ENCODE measurements at places on chromosomes 5 and 9. TPM values are rescaled to one million over a fixed set of nuclear protein-coding genes. Genes with fewer than 3 reads are reported as not detected.

Gene CDC25C
- 7.9 TPM for total RNA-seq

Gene ACO1
- 7.4 TPM for total RNA-seq

Gene FBXW11
- total RNA-seq = 53.3 TPM

Gene OTULINL
- 9.4 TPM for total RNA-seq

DNA sequence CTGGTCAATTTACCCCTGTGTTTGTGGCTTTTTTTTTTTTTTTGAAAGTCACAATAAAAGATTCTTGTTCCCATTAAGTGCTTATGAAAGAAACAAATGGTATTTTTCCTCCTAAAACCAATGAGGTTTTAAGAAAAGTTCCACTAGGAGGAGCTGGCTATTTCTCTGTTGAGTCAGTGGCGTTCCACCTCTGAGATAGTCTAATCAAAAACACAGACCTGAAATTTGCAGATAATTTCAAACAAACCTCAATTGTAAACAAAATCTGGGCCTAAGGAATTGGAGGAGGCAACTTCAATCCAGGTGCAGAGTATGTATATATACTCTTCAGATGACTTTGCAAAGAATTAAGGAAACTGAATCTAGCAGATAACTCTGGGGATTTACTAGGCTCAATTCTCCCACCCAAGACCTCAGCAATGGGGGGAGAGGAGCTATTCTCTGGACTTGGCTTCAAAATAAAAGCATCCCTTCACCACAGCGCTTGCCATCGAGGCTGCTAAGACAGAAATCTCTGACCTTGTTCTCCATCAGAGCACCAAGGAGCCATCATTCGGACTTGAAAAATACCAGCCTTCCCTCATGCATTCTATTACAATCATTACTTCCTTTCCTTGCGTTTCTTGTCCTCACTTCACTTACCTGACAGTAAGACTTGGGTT is 52.4 kb downstream of the FANCC start:
- H3K27me3 ChIP-seq = peaks cover 2% of the 10 kb centered on the region
- no peak overlapping the region for H3K4me3 ChIP-seq
- no peak for DNase-seq
- H3K36me3 ChIP-seq = no peaks in the 10 kb centered on the region

DNA sequence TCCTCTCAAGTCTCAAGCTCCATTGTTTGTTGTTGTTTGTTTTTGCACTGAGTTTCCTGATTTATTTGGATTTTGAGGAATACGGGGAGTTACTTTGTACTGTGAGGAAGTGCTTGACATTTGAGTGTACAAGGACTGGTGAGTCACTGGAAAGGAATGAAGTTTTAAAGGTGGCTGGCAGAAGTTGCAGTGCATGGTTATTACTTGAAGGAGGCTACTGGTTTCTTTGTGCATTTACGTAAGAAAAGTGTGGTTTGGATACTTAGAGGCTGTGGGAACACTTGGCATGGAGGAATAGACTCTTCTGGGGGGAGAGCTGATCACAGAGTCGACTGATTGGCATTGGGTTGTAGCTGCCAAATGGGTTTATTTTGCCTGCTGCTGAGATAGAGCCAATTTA is 919.0 kb downstream of the TAF11L14 start:
- H3K27ac ChIP-seq = no peak overlapping the region
- no peak for DNase-seq
- H3K4me1 ChIP-seq = no peaks in the 10 kb centered on the region
- no peaks in the 10 kb centered on the region for H3K27me3 ChIP-seq

GRCh38 chr5:33067291-33067690 is 356.2 kb downstream of the NPR3 start:
- H3K4me1 ChIP-seq = no peaks in the 10 kb centered on the region
- no peak for DNase-seq
- no peak overlapping the region for H3K4me3 ChIP-seq
- H3K27me3 ChIP-seq = no peaks in the 10 kb centered on the region
- no peaks in the 10 kb centered on the region for H3K36me3 ChIP-seq

- H3K27me3 ChIP-seq = no peaks in the 10 kb centered on the region
- H3K27ac ChIP-seq = no peak overlapping the region
- H3K4me3 ChIP-seq = no peak overlapping the region
- no peak for DNase-seq
Observed at GRCh38 chr5:11468334-11469039, 435.8 kb downstream of the CTNND2 start.

DNA sequence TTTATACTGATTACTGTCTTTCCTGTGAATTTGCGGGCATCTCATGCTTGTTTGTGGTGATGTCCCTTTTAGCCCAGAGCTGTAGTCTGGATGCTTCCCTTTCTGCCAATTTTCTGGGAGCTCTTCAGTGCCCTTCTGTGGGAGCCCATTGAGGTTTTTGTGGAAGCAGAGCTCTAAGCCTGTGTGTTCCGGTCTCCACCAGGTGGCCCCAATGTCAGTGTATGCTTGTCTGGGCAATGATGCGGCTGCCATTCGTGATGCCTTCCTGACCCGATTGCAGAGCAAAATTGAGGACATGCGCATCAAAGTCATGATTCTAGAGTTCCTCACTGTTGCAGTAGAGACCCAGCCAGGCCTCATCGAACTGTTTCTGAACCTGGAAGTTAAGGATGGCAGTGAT is 35.1 kb downstream of the SH3GLB2 start:
- H3K36me3 ChIP-seq = peaks cover 61% of the 10 kb centered on the region
- no peak overlapping the region for H3K27ac ChIP-seq
- H3K4me3 ChIP-seq = no peak overlapping the region
- H3K27me3 ChIP-seq = no peaks in the 10 kb centered on the region

DNA sequence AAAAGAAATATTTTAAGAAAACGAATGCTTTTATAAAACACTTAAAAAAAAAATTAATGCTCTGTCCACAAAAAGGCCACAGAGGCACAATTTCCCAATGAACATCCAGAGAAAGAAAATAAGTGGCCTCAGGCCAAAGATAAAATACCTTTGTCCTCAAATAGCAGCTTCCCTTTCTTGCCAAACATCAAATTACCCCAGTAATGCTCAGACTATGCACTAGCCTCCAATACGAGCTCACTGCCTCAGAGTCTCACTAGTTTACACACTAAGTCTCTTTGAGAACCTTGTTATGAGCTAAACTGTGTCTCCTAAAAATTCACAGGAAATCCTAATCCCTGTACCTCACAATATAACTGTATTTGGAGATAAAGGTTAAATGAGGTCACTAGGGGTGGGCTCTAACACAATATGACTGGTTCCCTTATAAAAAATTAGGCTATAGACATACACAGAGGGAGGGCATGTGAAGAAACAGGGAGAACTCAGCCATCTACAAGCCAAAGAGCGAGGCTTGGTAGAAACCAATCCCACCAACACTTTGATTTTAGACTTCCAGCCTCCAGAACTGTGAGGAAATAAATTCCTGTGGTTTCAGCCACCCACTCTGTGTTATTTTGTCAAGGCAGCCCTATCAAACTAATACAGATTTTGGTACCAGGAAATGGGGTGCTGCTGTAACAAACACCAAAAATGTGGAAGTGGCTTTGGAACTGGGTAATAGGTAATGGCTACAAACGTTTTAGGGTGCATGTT is 4.4 kb downstream of the MPDZ start:
- no peak overlapping the region for H3K4me3 ChIP-seq
- no peak for DNase-seq
- H3K27ac ChIP-seq = no peak overlapping the region
- no peaks in the 10 kb centered on the region for H3K4me1 ChIP-seq
- no peaks in the 10 kb centered on the region for H3K36me3 ChIP-seq
- H3K27me3 ChIP-seq = peaks cover 15% of the 10 kb centered on the region

GRCh38 chr5:139915834-139916233 is 120.2 kb downstream of the PSD2 start:
- H3K36me3 ChIP-seq = no peaks in the 10 kb centered on the region
- H3K27ac ChIP-seq = no peak overlapping the region
- no peak for DNase-seq

GRCh38 chr9:37820142-37820541 is 19.5 kb downstream of the DCAF10 start:
- H3K36me3 ChIP-seq = peaks cover 39% of the 10 kb centered on the region
- no peaks in the 10 kb centered on the region for H3K27me3 ChIP-seq
- H3K27ac ChIP-seq = no peak overlapping the region
- H3K4me3 ChIP-seq = no peak overlapping the region

Data from activated CD4-positive, alpha-beta T cell treated with anti-CD3 and anti-CD28 coated beads, Interleukin-2, amount 10 ng/mL, durations not matched to agents 24 days and 14 days (primary cell).